Hematopoietic multipotent progenitor cell (in vitro differentiated cells): ENCODE measurements at places on chromosomes 12 and 14.
A peak's percentile ranks its signal among the peaks of the same experiment; 100 is the strongest.

GRCh38 chr14:102085948-102086708, 716 bp downstream of the HSP90AA1 start:
- DNase-seq, result peak; percentile 66

- no peak for DNase-seq
These were observed 3.6 kb upstream of the TESC start for GRCh38 chr12:117102800-117103181.

GRCh38 chr12:7019043-7019569, 830 bp upstream of the LPCAT3 start:
- DNase-seq, result no peak

- no peak for DNase-seq
These were observed 90.1 kb upstream of the DAAM1 start for GRCh38 chr14:59098377-59098776.

GRCh38 chr12:21434699-21435098, 2.8 kb upstream of the PYROXD1 start:
- no peak for DNase-seq
